ENCODE measurements at places on chromosomes 1 and 21.

- no peak for DNase-seq
Observed at GRCh38 chr1:22531251-22531650, 32.0 kb upstream of the EPHA8 start.

DNA sequence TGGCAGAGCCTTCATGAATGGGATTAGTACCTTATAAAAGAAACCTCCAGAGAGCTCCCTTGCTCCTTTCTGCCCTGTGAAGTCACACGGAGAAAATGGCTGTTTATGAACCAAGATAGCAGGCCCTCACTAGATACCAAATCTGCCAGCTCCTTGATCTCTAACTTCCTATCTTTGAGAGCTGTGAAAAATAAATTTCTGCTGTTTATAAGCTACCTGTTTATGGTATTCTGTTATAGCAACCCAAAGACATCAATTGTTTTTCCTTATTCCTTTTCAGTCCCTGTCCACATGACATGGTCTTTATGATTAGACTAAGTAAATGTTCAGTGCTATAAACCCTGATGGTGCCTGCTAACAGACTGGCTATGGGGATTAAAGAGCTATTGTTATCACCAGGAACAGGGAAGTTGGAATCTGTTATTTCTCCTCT is 9.7 kb upstream of the STIL start:
- no peak for DNase-seq

GRCh38 chr1:160427625-160428024 is 27.3 kb downstream of the VANGL2 start:
- no peak for DNase-seq

GRCh38 chr21:42526379-42526727 is 12.7 kb downstream of the SLC37A1 start:
- no peak for DNase-seq

DNA sequence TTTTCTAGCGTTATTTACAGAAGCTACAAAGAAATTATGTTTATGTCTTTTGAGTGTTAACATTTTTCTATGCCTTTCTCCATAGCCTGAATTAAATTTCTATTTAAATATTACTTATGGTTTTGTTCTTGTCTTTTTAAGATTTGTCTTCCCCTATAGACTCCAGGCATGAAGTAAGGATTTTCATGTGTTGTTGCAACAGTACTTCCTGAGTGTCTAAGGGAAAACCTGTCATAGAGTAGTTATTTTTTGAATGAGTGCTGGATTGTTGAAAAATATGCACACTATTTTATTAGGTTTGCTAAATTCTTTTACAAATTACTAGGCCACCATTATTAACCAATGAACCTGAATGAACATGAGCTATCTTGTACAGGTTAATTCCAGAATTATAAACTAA is 27.1 kb downstream of the SAMSN1 start:
- no peak for DNase-seq

DNA sequence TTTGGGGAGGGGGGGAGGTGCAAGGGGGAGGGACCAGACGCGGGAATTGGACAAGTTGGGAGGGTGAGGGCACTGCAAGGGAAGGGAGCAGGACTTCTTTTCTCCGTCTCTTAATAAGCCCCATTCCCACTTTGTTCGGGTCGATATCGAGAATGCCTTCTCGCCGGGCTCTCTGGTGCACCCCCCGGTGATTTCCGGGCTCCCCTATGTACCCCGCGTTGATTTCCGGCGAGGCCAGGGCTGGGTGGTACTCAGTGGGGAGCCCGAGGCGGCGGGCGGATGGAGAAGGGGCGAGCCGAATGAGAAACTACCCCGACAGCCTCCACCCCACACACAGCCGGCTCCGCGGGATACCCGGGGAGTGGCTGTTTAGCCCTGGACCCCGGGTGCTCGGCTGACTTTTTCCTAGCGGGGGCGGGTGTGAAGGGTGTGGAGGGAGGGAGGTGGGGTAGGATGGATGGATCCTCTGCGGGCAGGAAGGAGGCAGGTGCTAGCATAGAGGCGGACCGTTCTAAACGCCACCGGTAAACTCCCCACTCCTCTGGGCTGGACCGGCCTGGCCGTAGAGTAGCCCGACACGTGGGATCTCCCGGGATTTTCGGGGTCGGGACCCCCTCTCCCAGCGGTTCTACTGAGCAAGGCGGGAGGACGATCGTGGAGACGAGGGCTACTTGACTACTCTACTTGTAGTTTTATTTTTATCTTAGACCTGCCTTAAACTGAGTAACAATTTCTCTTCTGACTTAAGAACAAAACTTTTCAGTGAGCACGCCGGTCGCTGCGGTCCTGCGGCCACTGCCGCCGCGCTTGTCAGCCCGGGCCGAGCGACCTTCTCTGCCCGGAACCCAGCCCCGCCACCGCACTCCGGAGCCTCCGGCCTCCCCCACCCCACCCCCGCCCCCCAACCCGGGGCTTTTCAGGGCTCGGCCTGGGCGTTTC is 1.0 kb downstream of the RNF220 start:
- DNase-seq: peak; percentile 28

DNA sequence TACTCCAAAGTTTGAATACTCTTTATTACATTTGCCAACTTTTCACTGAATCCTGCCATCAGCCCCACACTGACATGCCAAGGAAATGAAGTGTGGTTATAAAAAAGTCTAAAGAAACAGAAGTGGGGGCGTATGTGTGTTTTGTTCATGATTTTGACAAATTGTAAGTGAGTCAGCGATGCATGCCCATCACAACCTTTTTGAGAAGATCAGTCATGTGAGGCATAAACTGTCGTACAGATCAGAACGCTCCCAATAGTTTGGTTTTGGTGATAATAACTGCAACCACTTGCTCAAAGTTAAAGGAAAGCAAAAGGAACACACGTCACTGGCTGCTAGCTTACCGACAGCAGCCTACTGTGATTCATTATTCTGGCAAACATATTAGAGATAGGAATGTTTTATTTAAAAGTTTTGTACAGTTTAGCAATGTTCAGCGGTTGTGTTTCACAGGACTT is 95.6 kb downstream of the RGS2 start:
- DNase-seq: no peak

GRCh38 chr1:181482521-181483284 is 614 bp upstream of the CACNA1E start:
- no peak for DNase-seq

DNA sequence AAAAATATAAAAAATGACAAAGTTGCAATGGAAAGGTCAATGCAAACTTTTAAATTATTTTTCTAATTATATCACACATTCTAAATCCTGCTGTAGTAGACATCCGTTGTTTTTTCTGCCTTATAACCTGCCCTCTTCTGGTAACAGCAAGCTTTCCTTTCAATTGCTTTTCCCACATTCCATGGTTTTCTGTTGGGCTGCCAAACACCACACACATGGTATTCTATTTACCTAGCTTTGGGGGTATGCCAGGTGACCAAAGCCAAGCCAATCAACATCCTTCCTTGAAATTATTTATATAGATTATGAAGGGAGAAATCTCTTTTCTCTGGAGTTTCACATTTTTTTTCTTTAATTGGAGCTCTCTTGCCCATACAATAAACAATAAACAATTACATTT is 3.4 kb upstream of the LAMC1 start:
- no peak for DNase-seq

DNA sequence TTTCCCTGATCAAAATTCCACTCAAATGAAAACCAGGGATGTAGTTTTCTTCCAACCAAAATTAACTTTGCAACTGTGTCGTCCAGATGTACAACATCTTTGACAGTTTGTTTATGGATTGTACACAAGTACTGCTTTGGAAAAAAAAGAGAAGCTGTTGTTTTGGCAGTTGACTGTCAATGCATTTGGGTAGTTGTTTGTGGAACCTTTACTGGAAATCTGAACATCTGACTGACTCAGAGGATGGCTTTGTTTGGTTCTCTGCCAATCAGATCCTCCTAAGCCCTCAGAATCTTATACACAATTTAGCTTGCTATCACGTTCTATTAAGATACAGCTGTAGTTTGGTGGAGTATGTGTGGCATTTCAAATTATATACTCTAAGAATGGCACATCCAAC is 195.0 kb downstream of the KCNK2 start:
- DNase-seq: no peak

DNA sequence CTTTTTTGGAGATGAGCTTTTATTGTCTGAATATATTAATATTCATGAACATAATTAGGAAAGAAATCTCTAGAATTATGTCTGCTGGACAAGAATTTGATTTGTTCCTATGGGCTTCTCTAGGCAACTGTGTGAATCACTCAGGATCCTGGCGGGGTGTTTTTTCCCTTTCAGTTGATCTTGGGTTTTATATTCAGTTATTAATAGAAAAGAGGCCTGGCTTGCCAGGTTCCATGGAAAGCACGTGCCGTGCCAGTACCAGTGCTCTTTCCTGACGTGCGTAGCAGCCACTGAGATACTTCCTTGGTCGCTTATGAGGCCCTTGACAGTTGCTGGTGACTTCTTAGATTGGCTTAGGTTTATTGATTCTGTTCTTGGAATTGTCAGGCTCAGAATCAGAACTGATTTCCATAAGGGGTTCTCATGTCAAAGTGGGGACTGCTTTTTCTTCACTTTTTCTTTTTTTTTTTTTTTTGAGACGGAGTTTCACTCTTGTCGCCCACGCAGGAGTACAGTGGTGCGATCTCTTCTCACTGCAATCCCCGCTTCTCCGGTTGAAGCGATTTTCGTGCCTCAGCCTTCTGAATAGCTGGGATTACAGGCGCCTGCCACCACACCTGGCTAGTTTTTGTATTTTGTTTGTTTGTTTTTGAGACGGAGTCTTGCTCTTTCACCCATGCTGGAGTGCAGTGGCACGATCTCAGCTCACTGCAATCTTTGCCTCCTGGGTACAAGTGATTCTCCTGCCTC is 48.7 kb upstream of the KIF1B start:
- no peak for DNase-seq

DNA sequence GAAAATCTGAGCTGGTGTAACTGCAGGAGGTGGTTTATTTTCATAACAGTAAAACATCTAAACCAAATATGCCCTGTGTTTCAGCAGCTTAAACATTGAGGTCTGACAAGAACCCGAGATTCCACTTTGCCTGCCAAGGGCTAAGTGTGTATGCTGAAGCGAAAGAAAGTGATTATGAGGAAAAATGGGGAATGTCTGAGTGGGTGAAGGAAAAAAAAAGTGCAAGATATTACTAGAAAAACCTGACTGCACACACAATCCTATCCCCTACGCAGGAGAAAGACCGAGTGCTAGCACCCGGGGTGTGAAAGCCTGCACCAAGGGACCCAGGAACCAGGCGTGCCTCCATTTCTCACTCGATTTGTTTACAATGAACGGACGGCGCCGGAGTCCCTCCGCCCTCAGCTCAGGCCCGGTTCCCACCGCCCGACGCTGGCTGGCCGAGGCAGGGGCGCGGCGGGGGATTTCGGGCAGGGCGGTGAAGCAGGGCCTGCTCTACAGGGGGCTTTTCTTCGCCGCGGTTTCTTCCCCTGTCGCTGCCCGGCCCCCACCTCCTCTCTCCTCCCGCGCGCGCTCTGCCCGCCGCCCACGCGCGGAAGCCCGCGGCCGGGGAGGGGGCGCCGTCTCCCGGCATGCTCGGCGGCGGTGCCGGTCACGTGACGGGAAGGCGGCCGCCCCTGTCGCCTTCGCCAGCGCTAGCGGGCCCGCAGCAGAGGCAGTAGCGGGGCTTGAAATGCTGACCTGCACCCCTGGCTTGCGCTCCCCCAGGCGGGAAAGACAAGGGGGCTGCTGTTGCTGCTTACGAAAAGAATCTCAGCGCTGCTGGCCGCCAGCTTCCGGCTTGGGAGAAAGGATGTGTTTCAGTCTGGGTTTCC is 35.9 kb downstream of the ITPKB start:
- peak; percentile 81 for DNase-seq

GRCh38 chr1:55400508-55400907 is 185.3 kb upstream of the USP24 start:
- no peak for DNase-seq

GRCh38 chr1:231808990-231809389 is 182.4 kb downstream of the DISC1 start:
- DNase-seq: no peak

DNA sequence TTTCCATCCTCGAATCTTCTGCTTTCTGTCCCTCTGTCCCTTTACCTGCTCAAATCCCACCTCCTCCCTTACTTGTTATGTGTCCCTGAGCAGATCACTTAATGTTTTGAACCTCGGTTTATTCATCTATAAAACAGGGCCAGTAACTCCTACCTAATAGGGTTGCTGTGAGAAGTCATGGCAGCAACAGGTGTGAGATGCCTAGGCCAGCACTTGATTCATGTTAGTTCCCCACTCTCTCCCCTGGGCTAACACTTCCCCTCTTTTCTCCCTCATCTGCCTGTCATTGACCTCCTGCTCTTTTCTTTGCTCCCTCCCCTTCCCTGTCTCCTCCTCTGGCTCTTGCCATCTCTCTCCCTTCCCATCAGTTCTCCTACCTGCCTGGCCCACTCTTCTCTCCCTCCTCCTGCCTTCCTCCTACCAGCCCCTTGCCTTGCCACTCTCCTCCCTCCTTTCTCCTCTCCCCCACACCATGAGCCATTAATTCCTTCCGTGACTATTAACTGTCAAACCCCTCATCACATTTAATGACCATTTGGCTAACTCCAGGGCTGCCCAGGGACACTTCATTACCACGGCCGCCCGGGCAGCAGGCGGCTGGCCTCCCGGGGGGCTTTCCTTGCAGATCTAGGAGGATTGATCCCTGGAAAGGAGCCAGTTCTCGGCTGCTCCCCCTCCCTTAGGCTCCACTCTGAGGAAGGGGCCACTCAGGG is 90.6 kb upstream of the CD1D start:
- no peak for DNase-seq

GRCh38 chr1:17672226-17672625 is 82.9 kb upstream of the ACTL8 start:
- DNase-seq: no peak

GRCh38 chr1:50661626-50662025 is 238.4 kb upstream of the DMRTA2 start:
- DNase-seq: no peak

GRCh38 chr21:31151156-31152045 is 113.1 kb upstream of the KRTAP19-8 start:
- DNase-seq: no peak

DNA sequence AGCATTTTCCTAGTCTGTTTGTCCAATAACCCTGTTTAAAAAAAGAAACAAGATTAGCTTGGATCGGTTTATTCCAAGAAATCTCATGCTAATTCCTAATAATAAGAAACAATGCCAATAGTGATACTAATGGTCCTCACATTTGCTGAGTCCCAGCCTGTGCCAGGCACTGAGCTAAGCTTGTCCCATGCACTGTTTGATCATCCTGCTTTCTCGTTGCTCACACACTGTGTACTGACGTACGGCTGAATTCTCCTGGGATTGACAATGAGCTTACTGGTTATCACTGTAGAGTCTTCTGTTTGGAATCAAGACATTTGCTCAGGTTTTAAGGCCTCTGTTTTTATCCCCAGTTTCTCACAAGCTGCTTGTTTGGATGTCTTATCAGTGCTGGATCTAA is 71.1 kb downstream of the CACNA1E start:
- DNase-seq: no peak
